B cell (primary cell): ENCODE measurements at places on chromosomes 1 and 21. TPM values are rescaled to one million over a fixed set of nuclear protein-coding genes. Genes with fewer than 3 reads are reported as not detected.
A peak's percentile ranks its signal among the peaks of the same experiment; 100 is the strongest.

DNA sequence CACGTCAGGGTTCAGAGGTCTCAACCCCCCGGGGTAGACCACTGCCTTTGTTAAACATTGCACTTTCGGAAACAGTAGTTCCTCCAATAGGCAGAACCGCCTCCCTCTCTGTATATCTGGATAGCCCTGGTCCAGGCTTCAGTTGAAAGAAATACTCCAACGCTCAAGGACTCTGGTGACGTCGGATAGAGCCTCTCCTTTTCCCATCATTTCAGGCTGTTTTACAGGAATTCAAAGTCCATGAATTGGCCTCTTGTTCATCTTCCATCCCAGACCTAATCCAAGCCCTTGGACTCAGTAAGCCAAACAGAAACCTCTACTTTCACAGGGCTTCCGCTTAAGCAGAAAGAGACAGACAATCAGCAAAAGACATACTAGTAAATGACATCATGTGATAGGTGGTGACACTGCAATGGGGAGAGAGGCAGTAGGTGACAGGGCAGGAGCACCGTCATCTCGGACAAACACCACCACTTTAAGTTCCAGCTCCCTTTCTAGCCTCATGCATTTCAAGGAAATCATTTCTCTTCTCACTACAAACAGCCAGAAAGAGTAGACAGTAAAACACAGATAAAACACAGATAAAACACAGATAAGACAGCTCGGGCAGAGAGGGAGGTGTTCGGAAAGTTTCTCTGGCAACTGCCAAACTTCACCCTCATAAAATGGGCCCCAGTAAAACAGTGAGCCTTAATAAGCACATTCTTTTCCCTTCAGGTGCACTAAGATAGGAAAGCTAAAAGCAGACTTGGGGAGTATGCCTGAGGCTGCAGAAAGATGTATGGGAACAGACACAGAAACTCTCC, 2.3 kb upstream of the PLA2G2A start:
- no peaks in the 10 kb centered on the region for H3K36me3 ChIP-seq
- no peaks in the 10 kb centered on the region for H3K4me1 ChIP-seq
- no peak for DNase-seq
- H3K27ac ChIP-seq = no peak overlapping the region
- no peaks in the 10 kb centered on the region for H3K27me3 ChIP-seq

GRCh38 chr1:66243548-66244130, 290.3 kb upstream of the SGIP1 start:
- no peak overlapping the region for H3K4me3 ChIP-seq
- no peak overlapping the region for H3K27ac ChIP-seq
- no peaks in the 10 kb centered on the region for H3K36me3 ChIP-seq
- no peaks in the 10 kb centered on the region for H3K4me1 ChIP-seq
- no peak for DNase-seq
- no peaks in the 10 kb centered on the region for H3K27me3 ChIP-seq

GRCh38 chr1:50739125-50739524, 220.9 kb downstream of the FAF1 start:
- no peak overlapping the region for H3K27ac ChIP-seq
- H3K4me1 ChIP-seq = no peaks in the 10 kb centered on the region
- H3K4me3 ChIP-seq = no peak overlapping the region
- H3K27me3 ChIP-seq = no peaks in the 10 kb centered on the region

GRCh38 chr1:97895278-97895677, 25.6 kb downstream of the DPYD start:
- H3K4me3 ChIP-seq = no peak overlapping the region
- H3K4me1 ChIP-seq = no peaks in the 10 kb centered on the region
- H3K27me3 ChIP-seq = no peaks in the 10 kb centered on the region
- no peaks in the 10 kb centered on the region for H3K36me3 ChIP-seq
- no peak for DNase-seq

- DNase-seq = no peak
- H3K36me3 ChIP-seq = no peaks in the 10 kb centered on the region
- H3K27me3 ChIP-seq = no peaks in the 10 kb centered on the region
- peaks cover 35% of the 10 kb centered on the region for H3K4me1 ChIP-seq
Observed at GRCh38 chr1:9040659-9041030, 14.4 kb upstream of the SLC2A7 start.

GBP7 gene
- not detected in 2 replicates for polyA plus RNA-seq

GRCh38 chr1:84377480-84378095, 20.7 kb upstream of the DNASE2B start:
- no peaks in the 10 kb centered on the region for H3K36me3 ChIP-seq
- no peaks in the 10 kb centered on the region for H3K27me3 ChIP-seq
- no peak for DNase-seq
- no peak overlapping the region for H3K4me3 ChIP-seq
- no peak overlapping the region for H3K27ac ChIP-seq
- H3K4me1 ChIP-seq = no peaks in the 10 kb centered on the region

- H3K36me3 ChIP-seq = no peaks in the 10 kb centered on the region
- H3K4me1 ChIP-seq = no peaks in the 10 kb centered on the region
- no peak overlapping the region for H3K4me3 ChIP-seq
- no peak overlapping the region for H3K27ac ChIP-seq
Observed at GRCh38 chr21:41566500-41567014, 58.6 kb upstream of the TMPRSS2 start.

- no peaks in the 10 kb centered on the region for H3K36me3 ChIP-seq
- peak overlapping the region; percentile 96 for H3K27ac ChIP-seq
- peaks cover 53% of the 10 kb centered on the region for H3K4me1 ChIP-seq
- no peaks in the 10 kb centered on the region for H3K27me3 ChIP-seq
Observed at GRCh38 chr1:235011064-235011598, 117.5 kb downstream of the TOMM20 start.

DNA sequence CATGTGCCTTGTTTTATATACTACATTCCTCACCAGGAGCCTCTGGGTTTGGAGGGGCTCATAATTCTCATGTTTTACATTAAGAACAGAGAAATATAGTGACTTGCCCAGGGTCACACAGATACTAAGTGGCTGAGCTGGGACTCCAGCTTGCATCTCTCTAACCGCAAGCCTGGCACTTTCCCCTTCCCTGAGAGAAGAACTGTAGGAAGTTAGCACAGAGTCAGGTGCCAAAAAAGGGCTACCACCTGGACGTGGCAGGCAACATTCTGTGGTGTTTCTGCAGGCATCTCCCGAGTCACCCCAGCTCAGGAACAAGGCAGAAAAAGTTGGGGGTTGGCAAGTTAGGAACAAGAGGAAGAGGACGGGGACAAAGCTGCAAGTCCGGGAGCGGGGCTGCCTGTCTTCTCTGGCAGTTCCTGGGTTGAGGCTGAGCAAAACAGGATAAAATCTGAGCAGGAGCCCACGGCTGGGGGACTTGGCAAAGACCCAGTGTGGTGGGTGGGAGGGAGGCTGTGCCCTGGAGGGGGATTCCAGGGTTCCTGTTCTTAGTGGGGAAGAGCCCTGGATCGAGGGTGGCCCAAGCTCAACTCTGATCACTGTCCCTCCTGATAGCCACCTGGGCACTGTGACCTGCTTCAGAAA, 9.8 kb downstream of the PLA2G5 start:
- H3K4me1 ChIP-seq = peaks cover 73% of the 10 kb centered on the region
- H3K36me3 ChIP-seq = no peaks in the 10 kb centered on the region

ERMAP gene
- polyA plus RNA-seq = 4.9 and 6.8 TPM in 2 replicates

- H3K27me3 ChIP-seq = no peaks in the 10 kb centered on the region
- H3K27ac ChIP-seq = no peak overlapping the region
- H3K36me3 ChIP-seq = no peaks in the 10 kb centered on the region
- no peaks in the 10 kb centered on the region for H3K4me1 ChIP-seq
Observed at GRCh38 chr1:192941722-192942411, 117.3 kb downstream of the UCHL5 start.

GRCh38 chr1:33111965-33112364, 31.0 kb downstream of the AZIN2 start:
- H3K27me3 ChIP-seq = no peaks in the 10 kb centered on the region
- H3K36me3 ChIP-seq = no peaks in the 10 kb centered on the region
- H3K4me3 ChIP-seq = no peak overlapping the region
- H3K4me1 ChIP-seq = no peaks in the 10 kb centered on the region

DNA sequence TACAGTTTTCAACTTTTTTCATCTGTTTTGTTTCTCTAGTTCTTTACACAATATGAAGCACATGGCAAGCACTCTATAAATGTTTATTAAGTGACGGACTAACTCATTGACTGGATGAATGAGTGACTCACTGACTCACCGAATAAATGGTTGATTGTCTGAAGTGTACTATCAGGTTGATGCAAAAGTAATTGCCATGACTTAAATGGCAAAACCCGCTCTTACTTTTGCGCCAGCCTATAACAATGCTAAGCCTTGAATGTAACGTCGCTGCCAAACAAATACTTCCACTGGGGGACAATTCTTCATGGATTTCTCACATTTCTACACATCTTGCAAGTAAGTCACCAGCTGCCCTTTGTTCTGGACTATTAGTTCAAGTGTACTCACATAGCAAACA, 109.0 kb upstream of the KCTD3 start:
- no peak for DNase-seq
- no peak overlapping the region for H3K4me3 ChIP-seq
- H3K4me1 ChIP-seq = no peaks in the 10 kb centered on the region
- H3K36me3 ChIP-seq = no peaks in the 10 kb centered on the region
- no peak overlapping the region for H3K27ac ChIP-seq

- no peak overlapping the region for H3K27ac ChIP-seq
- H3K36me3 ChIP-seq = no peaks in the 10 kb centered on the region
- H3K27me3 ChIP-seq = peaks cover 16% of the 10 kb centered on the region
- DNase-seq = peak; percentile 37
- H3K4me1 ChIP-seq = peaks cover 19% of the 10 kb centered on the region
Observed at GRCh38 chr1:100538913-100539835, 1.2 kb downstream of the GPR88 start.

- H3K36me3 ChIP-seq = peaks cover 10% of the 10 kb centered on the region
- no peak overlapping the region for H3K4me3 ChIP-seq
- no peak for DNase-seq
Observed at GRCh38 chr1:74712881-74713280, 20.0 kb downstream of the CRYZ start.

DNA sequence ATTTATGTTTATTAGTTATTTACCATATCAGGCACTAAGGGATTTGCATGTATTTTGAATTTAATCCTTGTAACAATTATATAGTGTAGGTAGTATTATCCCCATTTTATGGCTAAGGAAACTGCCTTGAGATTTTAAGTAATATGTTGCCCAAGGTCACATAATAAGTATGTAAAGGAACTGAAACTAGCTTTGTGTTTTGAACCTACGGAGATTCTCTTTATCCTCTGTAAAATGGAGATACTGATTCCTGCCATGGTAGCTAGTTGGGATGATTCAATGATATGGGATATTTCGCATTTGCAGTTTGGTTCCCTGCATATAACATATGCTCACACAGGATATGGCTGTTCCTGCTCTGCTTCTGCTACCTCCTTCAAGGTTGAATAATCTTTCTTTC, 144.3 kb downstream of the ST6GALNAC3 start:
- H3K27ac ChIP-seq = peak overlapping the region; percentile 25
- H3K36me3 ChIP-seq = no peaks in the 10 kb centered on the region
- no peak overlapping the region for H3K4me3 ChIP-seq
- DNase-seq = no peak

GRCh38 chr1:204703268-204703664, 17.7 kb upstream of the LRRN2 start:
- no peak overlapping the region for H3K27ac ChIP-seq
- no peaks in the 10 kb centered on the region for H3K36me3 ChIP-seq
- H3K4me1 ChIP-seq = no peaks in the 10 kb centered on the region
- no peak overlapping the region for H3K4me3 ChIP-seq

DNA sequence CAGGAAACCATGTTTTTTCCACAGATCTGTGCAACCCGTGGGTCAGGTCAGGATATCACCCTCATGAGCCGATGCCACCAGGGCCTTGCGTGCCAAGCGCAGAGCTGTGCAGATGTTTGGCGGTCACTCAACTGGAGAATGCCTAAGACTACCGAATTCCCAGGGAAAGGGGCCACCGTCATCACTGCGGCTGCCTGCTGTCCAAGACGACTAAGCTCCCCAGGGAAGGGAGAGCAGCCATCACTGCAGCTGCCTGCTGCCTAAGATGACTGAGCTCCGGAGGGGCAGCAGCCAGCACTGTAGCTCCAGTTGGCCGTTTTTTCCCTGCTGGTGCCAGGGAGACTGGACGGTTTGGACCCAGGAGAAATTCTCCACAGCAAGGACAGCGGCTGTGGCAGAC, 31.1 kb downstream of the AKT3 start:
- peaks cover 2% of the 10 kb centered on the region for H3K36me3 ChIP-seq
- H3K27ac ChIP-seq = no peak overlapping the region
- DNase-seq = no peak
- no peaks in the 10 kb centered on the region for H3K4me1 ChIP-seq
